ENCODE measurements at places on chromosomes 4 and X. TPM values are rescaled to one million over a fixed set of nuclear protein-coding genes. Genes with fewer than 3 reads are reported as not detected.
A peak's percentile ranks its signal among the peaks of the same experiment; 100 is the strongest.

DNA sequence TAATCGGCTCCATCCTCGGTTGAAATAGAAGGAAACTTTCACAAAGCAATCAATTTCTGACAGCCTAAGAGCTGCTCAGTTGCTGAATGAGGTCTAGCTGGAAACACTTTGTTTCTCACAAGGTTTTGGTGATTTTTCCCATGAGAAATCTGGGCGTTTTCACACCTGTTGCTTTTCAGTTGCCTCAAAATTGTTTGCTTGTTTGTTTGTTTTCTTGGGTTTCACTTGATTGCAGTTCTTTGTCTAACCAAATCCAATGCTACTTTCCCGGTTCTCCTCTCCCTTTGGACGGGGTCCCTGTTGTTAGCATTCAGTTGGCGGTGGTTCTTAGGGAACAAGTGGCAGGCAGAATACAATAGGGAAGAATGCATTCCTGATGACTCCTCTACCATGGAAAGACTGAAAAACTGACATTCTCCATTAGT lies 135.5 kb downstream of the PALLD start:
- H3K27me3 ChIP-seq = peaks cover 86% of the 10 kb centered on the region
- no peak overlapping the region for H3K27ac ChIP-seq
- no peak for DNase-seq
- H3K36me3 ChIP-seq = no peaks in the 10 kb centered on the region
- H3K4me3 ChIP-seq = no peak overlapping the region

GRCh38 chr4:5962416-5962815 lies 55.8 kb downstream of the C4orf50 start:
- H3K4me1 ChIP-seq = no peaks in the 10 kb centered on the region
- DNase-seq = no peak
- H3K4me3 ChIP-seq = no peak overlapping the region
- no peaks in the 10 kb centered on the region for H3K36me3 ChIP-seq
- H3K27ac ChIP-seq = no peak overlapping the region
- H3K27me3 ChIP-seq = peaks cover 10% of the 10 kb centered on the region

- H3K4me1 ChIP-seq = no peaks in the 10 kb centered on the region
- DNase-seq = no peak
- H3K4me3 ChIP-seq = no peak overlapping the region
- H3K36me3 ChIP-seq = no peaks in the 10 kb centered on the region
- H3K27me3 ChIP-seq = no peaks in the 10 kb centered on the region
- H3K27ac ChIP-seq = no peak overlapping the region
Measured at GRCh38 chrX:8405631-8406030, 59.0 kb upstream of the VCX3B start.

DNA sequence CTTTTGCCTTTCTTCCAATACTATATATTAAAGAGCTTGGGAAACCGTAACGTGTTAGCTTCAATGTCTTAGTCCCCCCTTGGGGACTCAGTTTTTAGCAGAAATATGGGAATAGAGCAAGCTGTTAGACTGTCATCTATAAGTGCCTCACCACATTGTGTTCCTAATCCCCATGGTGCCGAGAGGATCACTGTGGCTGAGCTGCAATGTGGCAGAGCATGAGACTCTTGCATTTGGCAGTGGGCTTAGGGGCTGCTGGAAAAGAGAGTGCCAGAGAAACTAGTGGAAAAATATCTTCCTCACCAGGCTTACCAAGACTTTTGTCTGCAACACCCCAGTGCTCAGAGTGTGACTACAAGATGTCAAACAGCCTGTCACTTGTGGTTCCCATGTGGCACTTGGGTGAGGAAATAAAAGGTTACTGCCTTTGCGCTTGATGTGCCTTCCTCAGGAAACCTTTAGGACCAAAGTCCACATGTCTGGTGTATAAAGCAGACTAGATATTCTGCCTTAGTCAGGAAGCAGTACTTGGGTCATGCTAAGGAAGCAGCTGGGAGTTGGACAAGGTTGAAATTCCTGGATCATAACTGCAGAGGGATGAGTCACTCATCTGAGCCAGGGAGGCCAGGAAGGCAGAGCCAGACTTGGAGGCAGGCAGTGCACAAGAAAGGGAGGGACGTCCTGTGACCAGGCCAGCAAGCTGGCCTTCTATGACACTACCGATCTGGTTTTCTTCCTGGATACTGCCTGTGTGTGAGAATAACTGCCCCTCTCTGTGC lies 9.7 kb upstream of the MAGEA4 start:
- no peaks in the 10 kb centered on the region for H3K36me3 ChIP-seq
- DNase-seq = no peak
- H3K27me3 ChIP-seq = no peaks in the 10 kb centered on the region
- no peak overlapping the region for H3K4me3 ChIP-seq
- no peaks in the 10 kb centered on the region for H3K4me1 ChIP-seq

- no peak overlapping the region for H3K27ac ChIP-seq
- peaks cover 24% of the 10 kb centered on the region for H3K27me3 ChIP-seq
- no peak overlapping the region for H3K4me3 ChIP-seq
- DNase-seq = no peak
- H3K4me1 ChIP-seq = peaks cover 9% of the 10 kb centered on the region
- H3K36me3 ChIP-seq = no peaks in the 10 kb centered on the region
Measured at GRCh38 chr4:108834166-108834834, 71.4 kb upstream of the ETNPPL start.

- H3K36me3 ChIP-seq = no peaks in the 10 kb centered on the region
- H3K4me1 ChIP-seq = no peaks in the 10 kb centered on the region
- no peak overlapping the region for H3K27ac ChIP-seq
- no peak for DNase-seq
- H3K4me3 ChIP-seq = no peak overlapping the region
Measured at GRCh38 chr4:154044108-154044531, 255.2 kb upstream of the SFRP2 start.

DNA sequence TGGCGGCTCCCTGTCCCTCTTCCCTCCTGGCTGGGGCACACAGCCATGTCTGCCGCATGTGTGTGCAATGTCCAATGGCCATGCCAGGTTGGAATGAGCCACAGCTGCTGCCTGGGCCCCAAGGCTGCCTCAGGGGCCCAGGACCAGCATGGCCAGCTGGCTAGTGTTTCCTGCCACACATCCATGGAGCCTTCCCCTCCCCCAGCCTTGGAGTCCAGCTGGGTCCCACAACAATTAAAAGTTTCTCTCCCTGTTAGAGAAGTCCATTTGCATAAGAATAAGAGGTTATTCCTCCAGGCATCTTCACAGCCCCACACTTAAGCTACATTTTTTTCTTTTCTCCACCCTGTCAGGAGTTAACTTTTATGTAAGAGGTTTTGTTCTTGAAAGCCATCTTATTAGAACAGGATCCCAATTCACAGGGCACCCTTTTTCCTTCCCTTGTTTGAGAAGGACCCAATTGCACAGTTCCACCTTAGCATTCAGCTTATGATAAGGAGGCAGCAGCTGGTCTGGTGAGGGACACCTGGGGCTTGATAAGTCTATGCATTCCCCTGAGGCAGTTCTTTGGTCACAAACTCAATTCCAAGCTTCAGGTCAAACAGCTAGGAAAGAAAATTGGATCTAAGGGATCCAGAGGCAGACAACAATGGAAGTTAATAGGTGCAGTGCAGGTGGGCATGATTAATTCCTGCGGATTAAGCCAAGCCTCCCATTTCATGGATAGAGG lies 963.3 kb upstream of the GRIA3 start:
- no peak overlapping the region for H3K27ac ChIP-seq
- no peak for DNase-seq
- H3K4me3 ChIP-seq = no peak overlapping the region
- H3K27me3 ChIP-seq = no peaks in the 10 kb centered on the region

GRCh38 chr4:77493120-77493752 lies 112.4 kb upstream of the CXCL13 start:
- H3K27ac ChIP-seq = no peak overlapping the region
- DNase-seq = no peak
- H3K36me3 ChIP-seq = no peaks in the 10 kb centered on the region
- peaks cover 21% of the 10 kb centered on the region for H3K27me3 ChIP-seq

DNA sequence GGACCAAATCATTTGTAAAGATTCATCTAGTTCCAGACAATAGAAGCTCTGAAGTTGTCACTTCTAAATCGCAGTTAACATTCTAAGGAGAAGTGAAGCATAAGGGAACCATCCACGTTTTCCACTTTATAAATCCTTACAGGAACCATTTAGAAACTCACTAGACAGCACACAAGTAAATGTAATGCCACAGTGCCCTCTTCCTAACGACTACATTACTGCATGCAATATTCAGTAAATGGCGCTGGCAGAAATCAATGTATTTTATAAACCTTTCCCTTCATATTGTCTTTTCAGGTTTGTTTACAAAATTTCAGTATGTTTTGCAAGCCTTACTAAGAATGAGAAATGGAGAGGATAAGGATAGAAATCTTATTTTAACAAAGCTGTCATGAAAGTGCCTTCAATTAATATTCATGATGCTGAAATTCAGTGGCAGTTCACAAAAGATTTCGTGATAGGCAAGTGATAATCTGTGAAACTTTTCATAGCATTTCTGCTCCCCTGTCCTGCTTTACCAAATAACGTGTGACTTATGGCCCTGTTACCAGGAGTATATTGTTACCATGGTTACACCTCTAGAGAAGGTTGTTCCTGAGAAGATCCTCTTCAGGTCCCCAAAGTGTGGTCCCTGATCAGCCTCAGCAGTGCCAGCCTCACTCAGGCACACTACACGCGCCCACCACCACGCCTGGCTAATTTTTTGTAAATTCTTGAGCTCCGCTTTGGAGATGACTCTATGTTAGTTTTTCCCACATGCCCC lies 54.2 kb downstream of the TMA16 start:
- DNase-seq = no peak
- H3K36me3 ChIP-seq = no peaks in the 10 kb centered on the region
- H3K27ac ChIP-seq = no peak overlapping the region
- no peak overlapping the region for H3K4me3 ChIP-seq
- H3K27me3 ChIP-seq = no peaks in the 10 kb centered on the region

GRCh38 chr4:14871676-14872430 lies 130.4 kb upstream of the CPEB2 start:
- peaks cover 5% of the 10 kb centered on the region for H3K27me3 ChIP-seq
- no peaks in the 10 kb centered on the region for H3K36me3 ChIP-seq
- peak; percentile 48 for DNase-seq
- H3K4me3 ChIP-seq = no peak overlapping the region
- peaks cover 22% of the 10 kb centered on the region for H3K4me1 ChIP-seq

DNA sequence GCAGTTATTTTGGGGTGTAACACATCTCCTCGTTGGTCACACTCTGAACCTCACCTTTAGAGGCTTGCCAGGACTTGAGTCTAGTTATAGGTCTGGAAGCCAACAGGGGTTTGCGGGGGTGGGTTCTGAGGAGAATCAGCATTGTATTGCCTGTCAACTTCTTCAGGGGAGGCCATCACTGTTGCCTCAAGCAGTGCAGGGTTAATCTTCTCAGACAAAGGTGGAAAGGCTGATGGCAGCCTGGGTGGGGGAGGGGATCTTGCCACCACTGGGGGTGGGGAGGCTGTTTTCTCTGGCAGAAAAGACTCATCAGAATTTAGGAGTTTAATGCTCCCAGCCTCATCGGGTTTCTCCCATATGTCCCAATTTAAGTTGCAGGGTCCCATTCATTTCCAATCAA lies 387.8 kb downstream of the PRR32 start:
- no peaks in the 10 kb centered on the region for H3K36me3 ChIP-seq
- no peaks in the 10 kb centered on the region for H3K4me1 ChIP-seq
- DNase-seq = no peak
- no peaks in the 10 kb centered on the region for H3K27me3 ChIP-seq

DNA sequence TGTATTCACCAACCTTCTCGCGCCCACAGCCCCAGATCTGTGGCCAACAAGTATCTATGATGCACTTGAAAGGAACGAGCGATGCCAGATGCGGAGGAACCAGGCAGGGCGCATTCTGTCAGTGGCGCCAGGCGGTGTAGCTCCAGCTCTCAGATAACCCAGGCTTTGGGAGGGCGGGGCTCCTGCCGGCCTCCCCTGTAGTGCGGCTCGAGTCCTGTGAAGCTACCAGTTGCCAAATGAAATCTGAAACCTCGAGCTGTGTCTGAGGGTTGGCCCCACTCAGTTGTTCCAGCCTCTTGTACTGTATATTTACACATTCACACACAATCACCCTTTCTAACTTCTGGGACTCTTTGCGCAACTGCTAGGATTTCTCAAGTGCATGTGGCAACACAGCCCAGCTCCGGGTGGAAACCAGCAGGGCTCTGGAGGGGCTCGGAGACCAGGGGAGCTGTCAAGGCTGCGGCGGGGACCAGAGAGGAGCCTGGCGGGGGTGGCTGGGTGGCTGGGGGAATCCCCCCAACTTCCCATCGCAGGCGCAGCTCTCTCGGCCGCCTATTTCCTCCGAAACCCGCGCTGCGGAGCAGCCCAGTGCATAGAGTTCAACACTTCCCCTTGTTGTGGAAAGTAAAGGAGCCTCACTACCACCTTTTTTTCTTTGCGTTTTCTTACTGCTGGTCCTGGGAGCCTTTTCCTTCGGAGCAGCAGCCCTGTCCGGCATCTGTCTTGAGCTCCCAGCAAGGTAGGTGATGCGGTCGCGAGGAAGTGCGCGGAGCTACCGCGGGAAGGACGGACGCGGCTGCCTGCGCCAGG lies at the start of gene ARHGAP24:
Gene ARHGAP24, plus strand, starts transcription at position 333 of the 813 bp plus-strand sequence.
- peaks cover 2% of the 10 kb centered on the region for H3K4me1 ChIP-seq
- DNase-seq = no peak
- H3K36me3 ChIP-seq = no peaks in the 10 kb centered on the region
- no peak within 1 kb of the TSS for H3K4me3 ChIP-seq
- H3K27me3 ChIP-seq = peaks cover 8% of the 10 kb centered on the region

DNA sequence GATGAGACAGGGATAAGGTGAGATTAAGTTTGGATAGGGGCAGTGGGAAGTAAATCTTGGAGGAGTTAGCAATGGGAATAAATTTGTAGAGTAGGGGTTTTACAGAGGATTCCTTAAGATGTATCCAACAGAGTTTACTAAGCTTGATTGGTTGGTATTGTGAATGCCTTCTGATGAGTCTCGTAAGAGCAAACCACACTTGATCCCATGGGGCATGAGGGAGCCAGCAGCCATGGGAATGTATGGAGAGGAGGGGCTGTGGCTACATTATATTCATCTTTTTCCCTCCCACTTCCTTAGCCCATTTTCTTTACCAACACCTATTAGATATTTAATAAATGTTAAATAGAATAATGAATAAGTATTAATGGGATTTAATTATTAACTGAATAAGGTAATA lies 126.6 kb upstream of the NDST3 start:
- no peak overlapping the region for H3K4me3 ChIP-seq
- H3K4me1 ChIP-seq = no peaks in the 10 kb centered on the region
- no peaks in the 10 kb centered on the region for H3K27me3 ChIP-seq
- DNase-seq = no peak
- no peak overlapping the region for H3K27ac ChIP-seq

Gene IDH3G
- total RNA-seq = 69.4 TPM

Gene TLR10
- 0.09 TPM for total RNA-seq

Gene CHM
- total RNA-seq = 19.3 TPM

All from activated CD8-positive, alpha-beta memory T cell treated with anti-CD3 and anti-CD28 coated beads, Interleukin-2, amount 10 ng/mL, durations not matched to agents 7 days and 5 days (primary cell).